ENCODE measurements at places on chromosomes 6 and 20. TPM values are rescaled to one million over a fixed set of nuclear protein-coding genes. Genes with fewer than 3 reads are reported as not detected.

GPR63 gene
- 2.6 TPM for polyA plus RNA-seq

DNA sequence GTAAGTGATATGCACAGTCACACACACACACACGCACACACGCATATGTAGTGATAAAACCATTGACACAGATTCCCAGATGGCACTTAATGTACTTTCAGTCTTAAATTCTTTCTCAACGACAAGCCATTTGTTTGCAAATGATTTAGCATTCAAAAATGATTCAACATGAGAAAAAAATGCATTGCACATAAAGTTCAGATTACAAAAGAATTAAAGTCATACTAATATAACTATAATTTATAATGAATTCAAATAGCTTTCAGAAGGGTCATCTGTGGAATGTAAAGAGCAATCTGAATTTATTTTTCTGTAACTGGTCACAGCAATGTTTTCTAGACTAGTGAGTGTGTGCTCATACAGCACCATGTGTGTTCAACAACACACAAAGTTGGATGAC is 521.6 kb upstream of the ZNF337 start:
- H3K27ac ChIP-seq: no peak overlapping the region
- H3K4me1 ChIP-seq: no peaks in the 10 kb centered on the region
- H3K36me3 ChIP-seq: no peaks in the 10 kb centered on the region
- H3K4me3 ChIP-seq: no peak overlapping the region
- DNase-seq: no peak
- H3K27me3 ChIP-seq: no peaks in the 10 kb centered on the region

DNA sequence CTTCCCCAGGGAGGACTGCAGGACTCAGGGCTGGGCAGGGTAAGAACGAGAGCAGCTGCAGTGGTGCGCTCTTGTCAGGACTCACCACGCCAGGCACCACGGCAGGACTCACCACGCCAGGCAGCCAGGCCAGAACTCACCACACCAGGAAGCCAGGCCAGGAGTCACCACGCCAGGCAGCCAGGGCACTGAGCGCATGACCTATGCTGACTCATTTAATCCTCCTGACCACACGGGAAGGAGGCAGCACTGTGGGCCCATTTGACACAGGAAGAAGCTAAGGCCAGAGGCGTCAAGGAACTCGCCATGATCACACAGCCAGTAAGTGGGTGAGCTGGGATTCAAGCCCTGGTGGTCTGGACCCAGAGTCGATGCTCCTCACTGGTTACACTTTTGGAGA is 189.3 kb downstream of the PREX1 start:
- no peak overlapping the region for H3K27ac ChIP-seq
- H3K27me3 ChIP-seq: no peaks in the 10 kb centered on the region
- no peak overlapping the region for H3K4me3 ChIP-seq
- no peaks in the 10 kb centered on the region for H3K4me1 ChIP-seq
- DNase-seq: no peak
- peaks cover 10% of the 10 kb centered on the region for H3K36me3 ChIP-seq

- H3K36me3 ChIP-seq: peaks cover 37% of the 10 kb centered on the region
- H3K4me1 ChIP-seq: peaks cover 14% of the 10 kb centered on the region
- DNase-seq: no peak
- no peak overlapping the region for H3K4me3 ChIP-seq
Observed at GRCh38 chr20:49275636-49276035, 2.2 kb downstream of the ZNFX1 start.

DNA sequence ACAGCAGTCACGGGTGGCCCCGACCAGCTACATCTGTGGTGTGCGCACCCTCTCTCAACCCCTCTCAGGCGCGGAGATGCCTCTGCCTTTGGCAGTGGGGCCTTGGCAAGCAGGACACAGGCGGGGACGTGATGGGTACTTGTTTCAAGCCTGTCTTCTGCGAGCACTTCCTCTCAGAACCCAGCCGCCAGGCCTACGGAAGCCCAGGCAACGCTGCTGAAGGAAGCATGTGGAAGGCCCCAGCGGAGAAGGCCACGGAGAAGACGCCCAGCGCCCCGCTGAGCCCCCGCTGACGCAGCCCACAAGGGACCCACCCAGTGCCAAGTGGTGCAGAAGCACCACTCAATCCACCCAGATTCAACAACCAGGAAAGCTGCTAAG is 13.0 kb downstream of the SERPINB6 start:
- peaks cover 46% of the 10 kb centered on the region for H3K36me3 ChIP-seq
- peak overlapping the region; percentile 54 for H3K27ac ChIP-seq
- H3K4me1 ChIP-seq: peaks cover 47% of the 10 kb centered on the region
- H3K27me3 ChIP-seq: no peaks in the 10 kb centered on the region
- no peak for DNase-seq
- no peak overlapping the region for H3K4me3 ChIP-seq

MUCL3 gene
- 0.04 TPM for polyA plus RNA-seq

GRCh38 chr6:36774331-36774730 is 64.9 kb downstream of the CPNE5 start:
- H3K4me3 ChIP-seq: no peak overlapping the region
- no peaks in the 10 kb centered on the region for H3K4me1 ChIP-seq
- no peaks in the 10 kb centered on the region for H3K27me3 ChIP-seq
- no peak overlapping the region for H3K27ac ChIP-seq

- H3K27me3 ChIP-seq: no peaks in the 10 kb centered on the region
- H3K36me3 ChIP-seq: no peaks in the 10 kb centered on the region
- no peak overlapping the region for H3K4me3 ChIP-seq
Observed at GRCh38 chr6:110266996-110267395, 86.8 kb downstream of the CDC40 start.

GRCh38 chr6:19052219-19052618 is 665.1 kb downstream of the RNF144B start:
- H3K4me3 ChIP-seq: no peak overlapping the region
- no peaks in the 10 kb centered on the region for H3K4me1 ChIP-seq
- no peak for DNase-seq
- no peaks in the 10 kb centered on the region for H3K27me3 ChIP-seq
- no peak overlapping the region for H3K27ac ChIP-seq
- no peaks in the 10 kb centered on the region for H3K36me3 ChIP-seq

DNA sequence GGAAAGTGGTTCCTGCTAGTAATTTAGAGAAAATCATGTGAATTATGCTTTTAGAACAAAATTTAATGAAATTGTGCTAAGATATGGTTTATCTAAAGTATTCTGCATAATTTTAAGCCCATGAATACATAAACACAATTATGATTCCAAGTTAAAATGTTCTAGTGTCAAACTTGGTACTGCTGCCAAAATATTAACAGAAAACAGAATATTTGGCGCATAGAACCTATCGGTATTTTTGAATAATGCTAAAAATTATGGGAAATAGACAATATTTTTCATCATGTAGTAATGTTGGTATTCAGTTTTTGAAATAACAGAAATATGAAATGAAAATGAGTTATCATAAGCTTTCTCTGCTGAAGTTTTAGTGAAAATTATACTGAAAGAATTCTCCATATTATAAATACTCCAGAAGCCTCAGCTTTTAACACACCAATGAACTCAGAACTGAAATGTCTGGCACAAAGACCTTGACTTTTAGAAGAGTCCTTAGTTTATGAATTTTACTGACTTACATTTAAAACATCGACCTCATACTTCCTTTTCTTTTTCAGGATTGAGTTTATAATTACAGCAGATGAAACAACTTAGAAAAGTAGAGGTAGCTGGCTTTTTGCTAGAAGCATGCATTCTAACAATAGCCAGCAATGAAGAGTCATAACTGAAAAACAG is 1192.3 kb upstream of the GJE1 start:
- H3K36me3 ChIP-seq: no peaks in the 10 kb centered on the region
- H3K27me3 ChIP-seq: no peaks in the 10 kb centered on the region
- no peak overlapping the region for H3K27ac ChIP-seq
- no peaks in the 10 kb centered on the region for H3K4me1 ChIP-seq
- no peak overlapping the region for H3K4me3 ChIP-seq
- no peak for DNase-seq

GGTLC1 gene
- polyA plus RNA-seq: 0.16 TPM

DLK2 gene
- polyA plus RNA-seq: 2.3 TPM

SPDEF gene
- polyA plus RNA-seq: 11.6 TPM

DNA sequence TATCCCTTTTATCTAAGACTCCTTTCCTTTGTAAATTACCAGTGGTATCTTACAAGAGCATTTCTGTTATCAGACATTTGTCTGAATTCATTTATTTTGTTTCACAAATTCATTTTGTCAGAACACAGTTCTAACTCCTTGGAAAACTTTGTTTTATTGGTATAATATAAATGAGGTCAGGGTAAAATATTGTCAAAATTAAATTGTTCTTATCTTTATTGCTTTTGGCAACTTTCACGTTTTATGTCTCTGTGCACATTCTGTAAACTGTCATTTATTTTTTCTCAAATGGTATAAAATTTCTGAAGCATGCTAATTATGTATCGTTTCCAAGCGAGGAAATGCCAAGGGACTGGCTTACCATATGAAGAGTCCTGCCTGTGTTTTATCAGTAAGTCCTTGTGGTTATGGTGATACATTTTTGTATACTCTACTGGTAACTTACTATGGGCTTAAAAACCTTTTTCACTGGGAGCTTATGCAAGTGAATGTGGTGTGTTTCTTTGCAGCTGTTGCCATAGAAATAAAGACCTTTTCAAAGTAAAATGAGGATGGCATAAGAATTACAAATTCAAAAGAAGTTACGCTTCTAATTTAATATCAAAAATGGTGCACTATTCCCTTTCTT is 214.2 kb downstream of the COL19A1 start:
- H3K4me3 ChIP-seq: no peak overlapping the region
- H3K36me3 ChIP-seq: no peaks in the 10 kb centered on the region
- no peaks in the 10 kb centered on the region for H3K27me3 ChIP-seq
- no peak overlapping the region for H3K27ac ChIP-seq
- no peak for DNase-seq
- H3K4me1 ChIP-seq: no peaks in the 10 kb centered on the region

FUCA2 gene
- 121 TPM for polyA plus RNA-seq

- H3K4me3 ChIP-seq: no peak overlapping the region
- H3K36me3 ChIP-seq: peaks cover 82% of the 10 kb centered on the region
- no peaks in the 10 kb centered on the region for H3K4me1 ChIP-seq
- no peak for DNase-seq
- no peaks in the 10 kb centered on the region for H3K27me3 ChIP-seq
- H3K27ac ChIP-seq: no peak overlapping the region
Observed at GRCh38 chr20:483815-484644, 21.7 kb upstream of the TBC1D20 start.

DNA sequence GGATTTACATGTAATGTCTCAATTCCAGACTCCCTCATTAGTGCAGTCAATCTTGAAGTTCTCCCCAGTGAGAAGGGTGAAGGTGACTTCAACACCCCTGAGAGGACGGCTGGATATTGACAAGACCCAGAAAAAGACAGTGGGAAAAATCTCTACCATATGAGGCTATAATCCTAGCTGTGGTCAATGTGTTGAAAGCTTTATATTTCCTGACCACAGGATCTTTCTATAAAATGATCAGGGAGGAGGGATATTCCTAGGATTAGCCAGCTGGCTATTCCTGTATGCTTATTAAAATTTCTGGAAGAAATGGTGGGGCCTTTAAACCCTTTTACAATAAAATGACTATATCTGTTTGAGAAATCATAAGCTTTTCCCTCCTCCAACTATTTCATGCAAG is 43.0 kb downstream of the TFAP2B start:
- no peaks in the 10 kb centered on the region for H3K4me1 ChIP-seq
- DNase-seq: no peak
- H3K27me3 ChIP-seq: no peaks in the 10 kb centered on the region
- H3K27ac ChIP-seq: no peak overlapping the region
- no peaks in the 10 kb centered on the region for H3K36me3 ChIP-seq

GRCh38 chr6:144360401-144360800 is 75.3 kb downstream of the UTRN start:
- no peaks in the 10 kb centered on the region for H3K36me3 ChIP-seq
- H3K27ac ChIP-seq: no peak overlapping the region
- no peak overlapping the region for H3K4me3 ChIP-seq
- H3K27me3 ChIP-seq: no peaks in the 10 kb centered on the region
- no peak for DNase-seq
- no peaks in the 10 kb centered on the region for H3K4me1 ChIP-seq

RAET1L gene
- polyA plus RNA-seq: not detected

PDE10A gene
- 2.7 TPM for polyA plus RNA-seq

- H3K27ac ChIP-seq: no peak overlapping the region
- H3K4me1 ChIP-seq: no peaks in the 10 kb centered on the region
- H3K36me3 ChIP-seq: no peaks in the 10 kb centered on the region
- H3K4me3 ChIP-seq: no peak overlapping the region
- DNase-seq: no peak
Observed at GRCh38 chr6:99341862-99342455, 7.5 kb downstream of the FAXC start.

SMIM28 gene
- 9.6 TPM for polyA plus RNA-seq

DNA sequence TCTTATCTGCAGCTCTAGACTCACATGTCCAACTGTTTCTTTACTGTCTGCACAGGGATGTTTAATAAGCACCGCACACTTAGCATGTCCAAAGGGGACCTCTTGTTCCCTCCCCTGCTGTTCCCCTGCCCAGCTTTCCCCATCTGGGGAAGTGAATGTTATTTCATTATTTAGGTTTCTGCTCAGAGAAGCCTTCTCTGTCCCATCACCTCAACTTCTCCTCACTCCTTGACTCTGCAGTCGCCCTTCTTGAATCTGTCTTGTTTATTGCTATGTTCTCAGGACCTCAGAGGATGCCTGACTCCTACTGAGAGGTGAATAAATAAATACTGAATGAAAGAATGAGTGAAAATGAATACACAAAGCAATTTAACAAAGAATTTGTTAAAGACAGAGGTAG is 121.0 kb downstream of the SASH1 start:
- no peaks in the 10 kb centered on the region for H3K27me3 ChIP-seq
- H3K36me3 ChIP-seq: peaks cover 2% of the 10 kb centered on the region
- H3K4me3 ChIP-seq: no peak overlapping the region
- no peaks in the 10 kb centered on the region for H3K4me1 ChIP-seq

- peak overlapping the region; percentile 92 for H3K27ac ChIP-seq
- peak; percentile 63 for DNase-seq
- H3K36me3 ChIP-seq: no peaks in the 10 kb centered on the region
- H3K4me3 ChIP-seq: peak overlapping the region; percentile 74
- H3K4me1 ChIP-seq: peaks cover 4% of the 10 kb centered on the region
- no peaks in the 10 kb centered on the region for H3K27me3 ChIP-seq
Observed at GRCh38 chr20:25623225-25623735, 534 bp downstream of the NANP start.

- peak overlapping the region; percentile 32 for H3K4me3 ChIP-seq
- no peak for DNase-seq
- H3K27me3 ChIP-seq: no peaks in the 10 kb centered on the region
- H3K4me1 ChIP-seq: no peaks in the 10 kb centered on the region
Observed at GRCh38 chr20:23085436-23086055, 578 bp downstream of the CD93 start.

DPPA5 gene
- not detected for polyA plus RNA-seq

DNA sequence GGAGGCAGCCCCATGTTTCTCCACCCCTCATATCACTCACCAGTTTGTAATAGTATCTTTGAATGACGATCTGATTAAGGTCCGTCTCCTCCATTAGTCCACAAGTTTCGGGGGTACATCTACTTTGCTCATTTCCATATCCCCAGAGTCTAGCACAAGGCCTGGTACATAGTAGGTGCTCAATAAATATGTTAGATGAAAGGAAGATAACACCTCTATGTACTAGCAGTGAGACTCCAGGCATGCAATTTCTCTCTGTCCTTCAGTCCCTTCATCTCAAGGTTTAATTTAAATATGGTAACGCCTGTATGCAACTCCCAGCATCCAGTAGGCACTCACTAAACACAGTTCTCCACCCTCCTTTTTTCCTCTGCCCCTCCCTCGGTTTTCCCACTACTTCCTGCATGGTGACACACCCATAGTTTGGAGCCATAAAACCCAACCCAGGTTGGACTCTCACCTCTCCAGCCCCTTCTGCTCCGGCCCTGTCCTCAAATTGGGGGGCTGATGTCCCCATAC is 461 bp upstream of the HNF4A start:
- peak overlapping the region; percentile 65 for H3K4me3 ChIP-seq
- no peaks in the 10 kb centered on the region for H3K27me3 ChIP-seq
- peaks cover 33% of the 10 kb centered on the region for H3K4me1 ChIP-seq
- H3K36me3 ChIP-seq: peaks cover 8% of the 10 kb centered on the region
